Activated naive CD8-positive, alpha-beta T cell treated with anti-CD3 and anti-CD28 coated beads, Interleukin-2, amount 50 U/mL, for 24 hours (primary cell): ENCODE measurements at places on chromosomes 5 and 9.

DNA sequence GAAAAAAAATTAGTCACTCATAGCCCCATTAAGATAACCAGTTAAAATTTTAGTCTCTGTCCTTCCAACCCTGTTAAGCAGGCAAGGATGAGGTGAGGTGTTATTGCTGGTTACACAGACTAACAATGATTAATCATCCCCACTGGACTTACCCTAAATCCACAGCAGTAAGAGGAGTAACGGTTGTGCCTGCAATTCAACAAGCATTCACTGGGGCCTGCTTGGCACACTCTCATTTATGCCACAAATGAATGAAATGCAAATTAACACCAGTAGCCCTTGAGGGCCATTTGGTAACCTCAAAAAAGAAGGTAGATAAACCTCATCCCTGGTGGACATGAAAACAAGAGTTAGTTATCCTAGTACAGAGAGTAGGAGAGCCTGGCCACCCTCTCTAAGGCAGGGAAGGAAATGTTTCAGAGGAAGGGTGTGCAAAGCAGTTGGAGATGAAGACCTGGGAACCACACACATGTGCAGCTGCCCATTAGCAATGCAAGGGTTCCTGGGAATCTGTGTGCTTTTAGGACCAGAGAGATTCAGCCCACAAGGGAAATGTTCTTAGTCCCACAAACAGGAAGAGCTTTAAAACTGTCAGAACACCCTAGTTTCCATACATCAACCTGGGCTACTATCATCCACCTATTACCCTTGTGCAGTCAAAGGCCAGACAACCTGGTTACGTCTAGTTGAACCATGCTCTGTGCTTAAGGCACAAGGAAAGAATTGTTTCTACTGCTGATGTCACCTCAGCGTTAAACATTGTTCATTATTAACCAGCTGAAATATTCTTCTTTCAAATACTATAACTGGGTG is 7.7 kb downstream of the LHFPL2 start:
- DNase-seq, result no peak

DNA sequence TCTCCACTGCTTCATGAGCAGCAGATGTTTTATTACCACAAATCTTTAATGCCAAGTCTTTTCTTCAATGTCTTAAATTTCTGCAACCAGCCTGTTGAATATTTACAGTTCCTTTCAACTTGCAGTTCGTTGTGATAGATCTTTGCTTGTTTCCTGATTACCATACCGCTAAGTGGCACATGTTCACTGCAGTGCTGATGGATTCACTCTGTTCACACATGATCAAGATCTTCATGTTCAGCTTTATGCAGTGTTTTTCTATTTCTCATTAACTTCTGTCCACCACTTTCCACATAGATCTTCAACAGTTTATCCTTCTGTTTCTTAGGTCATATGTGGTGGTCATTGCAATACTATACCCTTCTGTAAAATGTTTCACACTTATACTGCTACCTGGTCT is 280.6 kb downstream of the EPB41L4A start:
- no peak for DNase-seq

- no peak for DNase-seq
Measured at GRCh38 chr5:652023-652515, 39.9 kb downstream of the CEP72 start.

DNA sequence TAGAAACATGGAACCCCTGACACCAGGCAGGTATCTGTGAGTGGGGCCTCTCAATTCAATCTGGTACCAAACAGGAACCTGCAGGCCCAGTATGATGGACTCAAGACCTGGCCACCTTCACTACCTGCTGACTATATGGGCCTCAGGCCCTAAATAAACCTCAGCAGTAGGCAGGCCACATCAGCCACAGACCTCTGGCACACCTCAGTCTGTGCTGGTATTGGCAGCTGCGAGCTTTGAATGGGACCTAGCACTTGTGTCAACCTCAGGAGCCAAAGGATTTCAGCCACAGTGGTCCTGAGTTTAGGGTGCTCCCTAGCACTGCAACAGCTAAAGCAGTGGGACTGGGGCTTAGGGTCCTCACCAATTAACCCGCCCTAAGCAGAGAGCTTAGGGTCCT is 325.5 kb downstream of the ZNF608 start:
- no peak for DNase-seq

DNA sequence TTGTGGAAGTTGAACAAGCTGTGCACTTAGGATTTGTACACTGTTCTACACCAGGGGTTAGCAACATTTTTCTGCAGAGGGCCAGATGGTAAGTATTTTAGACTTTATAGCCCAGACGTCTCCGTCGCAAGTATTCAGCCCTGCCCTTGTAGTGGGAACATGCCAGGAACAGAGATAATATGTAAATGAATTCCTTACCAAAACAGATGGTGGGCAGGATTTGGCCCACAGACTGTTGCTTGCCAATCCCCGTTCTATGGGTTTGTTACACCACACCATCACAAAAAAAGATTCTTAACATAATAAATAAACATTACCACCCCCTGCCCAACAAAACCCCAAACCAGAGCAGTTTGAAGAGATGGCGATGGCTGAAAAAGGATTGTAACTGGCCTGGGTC is 74.3 kb downstream of the AMBP start:
- DNase-seq, result no peak

DNA sequence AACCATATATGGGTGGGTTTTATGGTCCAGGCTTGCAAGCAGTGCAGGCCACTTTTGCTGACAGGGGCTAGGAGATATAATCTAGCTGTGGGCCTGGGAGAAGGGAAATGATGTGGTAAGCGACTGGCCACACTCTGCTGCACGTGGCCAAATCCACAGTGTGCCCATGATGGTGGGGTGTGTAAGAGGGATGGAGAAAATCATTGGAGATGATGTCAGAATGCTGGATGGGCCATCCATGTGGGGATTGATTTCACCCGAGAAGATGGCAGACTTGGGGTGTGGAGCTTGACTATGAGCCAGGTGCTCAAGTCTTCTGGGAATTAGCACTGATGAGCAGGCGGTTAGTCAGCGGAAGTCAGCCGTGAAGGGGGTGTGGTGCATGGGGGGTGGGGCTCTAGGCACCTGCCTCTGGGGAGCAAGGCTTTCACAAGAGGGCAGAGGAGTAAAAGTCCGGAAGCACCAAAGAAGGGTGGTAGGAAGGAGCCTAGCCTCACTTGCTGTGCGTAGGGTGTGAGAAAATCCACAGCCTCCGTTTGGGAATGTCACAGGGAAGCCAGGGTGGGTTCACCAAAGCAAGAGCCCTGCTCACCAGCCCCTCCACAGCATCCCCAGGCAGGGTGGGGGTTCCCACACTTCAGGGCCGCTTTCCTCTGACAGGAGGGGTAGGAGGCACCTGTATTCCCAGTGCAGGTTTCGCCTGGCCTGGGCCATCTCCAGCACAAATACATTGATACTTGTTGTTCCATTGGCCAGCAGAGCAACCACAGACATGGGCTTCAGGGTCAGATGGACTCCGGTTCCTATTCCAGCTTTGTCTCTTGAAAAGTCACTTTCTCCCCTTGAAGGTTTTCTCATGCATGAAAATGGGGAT is 44.5 kb upstream of the ANGPTL2 start:
- no peak for DNase-seq

DNA sequence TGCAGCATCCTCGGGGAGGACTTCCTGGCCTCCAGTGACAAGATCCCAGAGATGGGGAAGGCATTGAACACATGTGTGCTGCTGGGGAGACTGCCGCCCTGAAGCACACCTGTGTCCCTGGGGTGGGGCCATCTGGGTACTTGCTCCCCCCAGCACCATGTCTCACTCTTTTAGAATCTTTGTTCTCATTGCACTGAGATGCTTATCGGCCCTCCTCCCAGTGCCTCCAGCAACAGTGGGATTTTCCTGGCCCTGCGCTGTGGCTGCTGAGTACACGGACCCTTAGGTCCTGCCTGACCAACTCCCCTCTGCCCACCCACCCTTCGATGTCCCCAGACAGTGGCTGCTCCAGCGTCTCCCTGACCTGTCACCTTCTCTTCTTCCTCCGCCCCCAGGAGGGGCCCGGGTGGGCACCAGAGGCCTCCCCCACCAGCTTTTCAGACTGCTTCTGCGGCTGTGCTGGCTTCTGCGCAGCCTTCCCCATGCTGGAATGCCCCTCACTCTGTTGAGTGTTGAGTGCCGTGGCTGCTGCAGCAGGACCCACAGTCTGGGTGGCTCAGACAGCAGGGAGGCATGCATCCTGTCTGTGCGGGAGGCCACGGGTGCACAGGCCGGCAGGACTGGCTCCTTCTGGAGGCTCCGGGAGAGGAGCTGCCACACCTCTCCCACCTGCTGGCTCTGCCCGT is 145.9 kb upstream of the IRX2 start:
- no peak for DNase-seq

- no peak for DNase-seq
Measured at GRCh38 chr5:148794729-148795561, 31.5 kb upstream of the ADRB2 start.

DNA sequence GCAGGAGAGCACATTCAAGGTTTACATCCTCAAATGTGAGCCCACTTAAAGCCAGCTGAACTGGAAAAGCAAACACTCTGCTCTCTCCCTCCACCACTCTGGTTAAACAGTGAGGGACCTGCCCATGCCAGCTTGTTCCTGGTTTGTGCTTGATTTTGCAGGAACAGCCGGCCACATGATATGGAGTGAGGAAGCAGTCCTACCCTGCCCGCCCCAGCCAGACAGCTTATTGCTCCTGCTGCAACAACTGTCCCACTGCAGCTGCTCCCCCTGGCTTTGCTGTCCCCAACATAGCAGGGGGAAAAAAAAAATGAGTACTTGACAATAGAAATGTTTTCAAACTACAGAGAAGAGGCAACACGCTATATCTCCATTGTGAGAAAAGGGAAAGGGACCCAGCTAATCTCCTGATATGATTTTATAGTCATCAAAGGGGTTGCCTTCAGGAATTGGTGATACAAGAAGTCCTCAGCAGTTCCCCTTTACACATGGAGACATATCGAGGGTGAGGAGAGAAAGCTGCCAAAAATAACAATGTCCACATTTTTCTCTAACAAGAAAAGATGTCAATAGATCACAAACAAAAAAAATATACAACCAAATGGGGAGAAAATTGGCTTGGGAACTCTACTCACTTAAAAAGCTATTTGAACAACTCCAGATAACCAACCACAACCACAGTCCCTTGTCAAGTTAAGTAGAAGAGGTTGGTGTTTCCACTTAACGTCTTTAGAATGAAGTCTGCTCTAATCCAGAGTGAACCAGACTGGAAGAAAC is 4.6 kb downstream of the MYO10 start:
- DNase-seq, result no peak

GRCh38 chr9:111582888-111583287 is 16.6 kb downstream of the PTGR1 start:
- no peak for DNase-seq

GRCh38 chr9:98804083-98804482 is 3.4 kb upstream of the GALNT12 start:
- no peak for DNase-seq

DNA sequence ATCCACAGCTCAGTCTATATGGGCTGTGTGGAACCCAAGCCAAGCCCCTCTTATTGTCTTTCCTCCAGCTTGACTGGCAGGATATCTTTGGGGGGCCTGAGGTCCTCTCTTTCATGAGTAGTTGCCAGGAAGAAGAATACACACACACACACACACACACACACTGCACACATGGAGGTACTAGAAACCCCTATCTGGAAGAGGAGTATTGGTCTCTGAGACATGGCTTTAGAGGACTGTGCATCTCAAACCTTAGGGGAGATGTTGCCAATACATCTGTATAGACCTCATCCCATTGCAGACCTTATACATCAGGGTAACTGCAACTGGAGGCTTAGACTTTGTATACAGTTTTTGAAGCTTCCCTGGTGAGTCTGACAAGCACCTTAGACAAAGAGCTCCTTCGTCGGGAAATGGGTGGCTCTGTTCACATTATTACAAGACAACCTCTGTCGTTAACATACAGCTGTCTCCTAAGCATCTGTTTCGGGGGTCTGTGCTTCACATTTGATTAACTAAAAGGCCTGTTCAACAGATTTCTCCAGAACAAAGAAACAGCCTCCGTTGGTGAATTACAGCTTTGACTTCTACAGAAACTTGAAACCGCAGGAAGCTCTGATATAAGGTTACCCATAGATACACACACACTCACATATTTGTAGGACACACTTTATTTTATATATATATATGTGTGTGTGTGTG is 5.5 kb upstream of the ENTREP1 start:
- no peak for DNase-seq

DNA sequence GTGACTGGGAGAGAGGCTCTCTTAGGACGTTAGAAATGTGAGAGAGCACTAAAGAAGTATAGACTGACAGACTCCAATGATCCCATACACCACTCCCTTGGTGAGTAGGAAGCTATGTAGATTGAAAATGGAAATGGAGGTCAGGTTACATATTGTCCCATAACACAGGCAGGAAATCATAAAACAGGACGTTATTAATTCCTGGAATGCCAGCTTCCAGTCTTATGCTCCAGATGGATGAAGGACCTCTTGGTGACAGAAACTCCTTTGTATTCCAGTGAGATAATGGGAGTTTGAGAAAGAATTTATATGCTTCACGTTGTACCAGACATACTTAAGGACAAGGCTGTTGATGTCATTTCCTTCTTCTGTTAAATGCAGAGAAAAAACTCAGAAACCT is 338.2 kb upstream of the ITGA1 start:
- DNase-seq, result no peak

GRCh38 chr5:100654895-100655294 is 119.7 kb downstream of the FAM174A start:
- DNase-seq, result no peak
